Cardiac fibroblast (primary cell): ENCODE measurements at places on chromosomes 4 and X.

DNA sequence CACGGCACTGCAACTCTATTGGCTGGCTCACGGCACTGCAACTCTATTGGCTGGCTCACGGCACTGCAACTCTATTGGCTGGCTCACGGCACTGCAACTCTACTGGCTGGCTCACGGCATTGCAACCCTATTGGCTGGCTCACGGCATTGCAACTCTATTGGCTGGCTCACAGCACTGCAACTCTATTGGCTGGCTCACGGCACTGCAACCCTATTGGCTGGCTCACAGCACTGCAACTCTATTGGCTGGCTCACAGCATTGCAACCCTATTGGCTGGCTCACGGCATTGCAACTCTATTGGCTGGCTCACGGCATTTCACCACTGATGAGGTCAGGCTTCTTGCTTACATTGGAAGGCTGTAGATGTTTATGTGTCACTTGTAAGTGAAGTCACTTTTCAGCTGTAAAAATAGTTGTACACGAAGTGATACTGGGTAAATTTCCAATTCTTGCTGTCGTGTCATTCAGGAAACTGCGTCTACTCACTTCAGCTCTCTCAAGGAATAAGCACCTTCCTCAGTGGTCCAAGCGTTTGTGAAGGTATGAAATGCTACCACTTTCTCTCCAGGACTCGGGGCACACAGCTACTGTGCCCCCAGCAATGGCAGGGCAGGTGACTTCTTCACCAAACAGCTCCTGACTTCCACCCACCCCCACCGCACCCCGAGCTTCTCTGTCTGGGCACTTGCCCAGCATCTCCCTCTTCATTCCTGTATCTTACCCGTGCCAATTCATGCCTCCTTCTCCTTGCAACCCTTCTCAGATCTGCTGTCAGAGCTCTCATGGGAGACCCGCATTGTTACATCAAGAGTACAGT lies 141.3 kb downstream of the AFAP1 start:
- peak; percentile 73 for DNase-seq

- no peak for DNase-seq
Measured at GRCh38 chrX:155108427-155108826, 37.1 kb downstream of the BRCC3 start.

DNA sequence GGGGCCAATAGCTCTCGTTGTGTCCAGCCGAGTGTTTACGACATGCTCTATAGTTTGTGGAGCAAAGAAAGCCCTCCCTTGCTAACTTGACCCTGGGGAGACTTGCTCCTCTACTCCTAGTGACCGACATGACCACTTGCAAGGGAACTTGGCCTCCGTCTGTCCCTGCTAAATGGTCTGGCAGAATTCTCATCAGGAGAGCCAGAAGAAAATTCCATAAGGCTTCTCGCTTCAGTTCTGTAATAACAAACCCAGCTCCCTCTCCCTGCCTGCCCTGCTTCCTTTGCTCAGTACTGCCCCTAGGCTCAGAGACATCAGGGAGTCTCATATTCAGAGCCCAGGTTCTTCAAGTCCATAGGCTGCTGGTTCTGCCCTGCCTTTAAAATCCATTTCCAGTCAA lies 13.0 kb downstream of the DOCK11 start:
- no peak for DNase-seq

DNA sequence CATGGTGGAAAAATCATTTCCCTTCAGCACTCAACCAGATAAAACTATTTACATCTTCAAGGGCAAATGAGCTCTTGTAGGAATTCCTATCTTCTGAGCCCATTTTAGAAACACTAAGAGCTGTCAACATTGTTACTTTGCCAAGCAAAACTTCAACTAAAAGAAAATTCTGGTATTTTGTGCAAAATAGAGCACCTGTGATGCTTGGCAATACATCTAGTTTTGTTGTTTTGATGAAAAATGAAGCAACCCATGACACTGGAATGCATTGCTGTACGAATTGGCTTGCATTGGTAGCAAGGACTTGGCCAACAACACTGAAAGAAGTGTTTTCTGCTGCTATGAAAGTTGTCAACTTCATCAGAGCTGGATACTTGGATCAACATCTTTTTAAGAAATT lies 194.4 kb downstream of the COX18 start:
- DNase-seq = no peak

GRCh38 chr4:6270636-6271121 lies 1.0 kb downstream of the WFS1 start:
- DNase-seq = peak; percentile 37

DNA sequence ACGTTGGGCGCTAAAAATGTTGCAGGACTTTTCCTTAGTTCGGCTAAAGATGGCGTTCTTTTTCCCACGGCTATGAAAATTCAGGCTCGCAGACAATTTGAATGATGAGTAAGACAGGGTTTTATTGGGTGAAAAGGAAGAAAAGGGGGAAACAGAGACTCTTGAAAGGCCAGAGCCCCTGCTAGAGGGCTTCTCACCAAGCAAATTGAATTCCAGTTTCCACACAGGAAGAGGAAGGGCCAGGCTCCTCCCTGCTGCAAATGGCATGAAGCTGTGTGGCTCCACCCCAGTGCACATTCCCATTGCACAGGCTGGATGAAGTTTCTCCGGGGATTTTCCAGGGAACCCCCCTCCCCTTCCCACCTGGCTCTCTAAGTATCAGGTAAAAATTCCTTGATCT lies 210.9 kb downstream of the KLHL4 start:
- no peak for DNase-seq

GRCh38 chr4:56164907-56165306 lies 216.2 kb downstream of the CEP135 start:
- DNase-seq = no peak

- DNase-seq = no peak
Measured at GRCh38 chr4:145881576-145881975, 57.0 kb downstream of the ZNF827 start.

- DNase-seq = no peak
Measured at GRCh38 chr4:159220353-159220752, 117.5 kb downstream of the RAPGEF2 start.

DNA sequence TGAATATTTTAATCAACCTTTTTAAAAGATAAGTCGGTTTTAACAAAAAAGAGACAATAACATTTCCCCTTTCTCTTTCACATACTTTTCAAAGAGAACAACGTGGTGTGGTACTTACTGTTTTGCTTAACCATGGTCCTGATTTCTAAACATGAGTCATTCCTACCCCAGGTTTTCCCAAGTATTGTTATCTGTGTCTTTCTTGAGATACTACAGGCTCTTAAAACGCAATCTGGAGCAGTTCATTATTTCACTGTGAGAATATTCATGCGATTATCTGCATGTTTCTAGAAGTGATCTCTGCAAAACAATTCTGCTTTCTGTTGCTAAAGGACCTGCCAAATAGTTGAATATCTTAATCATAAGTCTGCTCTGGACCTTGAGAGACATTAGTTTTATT lies 127.3 kb downstream of the TENM3 start:
- DNase-seq = peak; percentile 53

DNA sequence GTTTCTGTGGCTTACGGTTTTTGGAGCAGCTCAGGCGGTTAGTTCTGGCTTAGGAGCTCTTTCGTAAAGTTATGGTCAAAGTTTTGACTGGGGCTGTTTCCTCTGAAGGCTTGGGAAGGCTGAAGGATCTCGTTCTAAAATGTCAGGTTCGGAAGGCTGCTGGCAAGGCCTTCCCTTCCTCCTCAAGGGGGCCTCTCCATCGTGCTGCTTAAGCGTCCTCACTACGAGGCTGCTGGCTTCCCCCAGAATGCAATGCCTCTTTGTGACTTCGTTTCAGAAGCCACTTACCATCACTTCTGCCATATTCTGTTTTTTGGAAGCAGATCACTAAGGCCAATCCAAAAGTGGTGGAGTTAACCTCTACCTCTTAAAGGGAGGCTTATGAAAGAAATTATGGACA lies 1196.4 kb upstream of the TENM3 start:
- no peak for DNase-seq

GRCh38 chrX:23788946-23789345 lies 6.0 kb downstream of the SAT1 start:
- DNase-seq = no peak

- DNase-seq = no peak
Measured at GRCh38 chrX:12526306-12526705, 264.9 kb upstream of the PRPS2 start.

DNA sequence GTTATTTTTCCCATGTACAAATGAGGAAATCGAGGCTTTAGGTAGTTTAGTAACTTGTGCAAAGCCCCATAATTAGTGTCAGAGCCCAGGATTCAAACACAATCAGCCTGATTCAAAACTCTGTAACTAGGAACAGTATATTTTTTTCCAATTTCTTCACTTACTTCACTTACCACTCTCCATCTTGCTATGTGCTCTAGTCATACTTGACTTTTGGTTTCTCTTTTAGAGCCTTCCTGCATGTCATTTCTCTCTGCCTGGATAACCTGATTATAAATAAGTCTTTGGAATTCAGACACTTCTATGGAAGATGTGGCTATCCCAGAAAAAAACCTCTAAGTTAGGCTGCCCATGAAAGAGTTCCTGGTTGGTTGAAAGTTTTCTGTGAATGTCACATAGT lies 22.2 kb downstream of the SATL1 start:
- no peak for DNase-seq

GRCh38 chr4:113049421-113050370 lies at the start of gene ANK2:
ANK2 (plus strand) TSS chr4:113049653; CDS start chr4:113049729, 76 bp downstream.
- peak; percentile 5 for DNase-seq

- no peak for DNase-seq
Measured at GRCh38 chrX:48936429-48937053, 17.7 kb upstream of the PIM2 start.

DNA sequence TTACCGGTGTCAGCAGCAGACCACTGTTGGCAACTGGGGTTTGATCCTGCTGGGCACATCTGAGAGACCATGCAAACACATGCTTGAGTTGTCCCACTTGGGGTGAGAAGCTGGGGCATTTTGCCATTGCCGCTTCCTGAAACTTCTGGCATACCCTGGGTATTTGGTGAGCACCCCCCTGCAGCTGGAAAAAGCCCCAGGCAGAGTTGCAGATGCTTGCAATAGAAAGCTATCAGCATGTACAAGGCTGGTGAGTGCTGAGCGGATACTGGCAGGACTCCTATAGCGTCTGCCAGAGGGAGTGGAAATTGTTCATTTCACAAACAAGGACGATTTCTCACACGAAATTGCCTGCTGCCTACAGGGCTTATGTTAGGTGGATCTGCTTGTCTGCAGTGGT lies 32.3 kb downstream of the SUPT20HL1 start:
- no peak for DNase-seq

- DNase-seq = no peak
Measured at GRCh38 chr4:47876310-47876709, 38.1 kb downstream of the NFXL1 start.

GRCh38 chr4:159071178-159071968 lies 31.5 kb upstream of the RAPGEF2 start:
- DNase-seq = peak; percentile 77

DNA sequence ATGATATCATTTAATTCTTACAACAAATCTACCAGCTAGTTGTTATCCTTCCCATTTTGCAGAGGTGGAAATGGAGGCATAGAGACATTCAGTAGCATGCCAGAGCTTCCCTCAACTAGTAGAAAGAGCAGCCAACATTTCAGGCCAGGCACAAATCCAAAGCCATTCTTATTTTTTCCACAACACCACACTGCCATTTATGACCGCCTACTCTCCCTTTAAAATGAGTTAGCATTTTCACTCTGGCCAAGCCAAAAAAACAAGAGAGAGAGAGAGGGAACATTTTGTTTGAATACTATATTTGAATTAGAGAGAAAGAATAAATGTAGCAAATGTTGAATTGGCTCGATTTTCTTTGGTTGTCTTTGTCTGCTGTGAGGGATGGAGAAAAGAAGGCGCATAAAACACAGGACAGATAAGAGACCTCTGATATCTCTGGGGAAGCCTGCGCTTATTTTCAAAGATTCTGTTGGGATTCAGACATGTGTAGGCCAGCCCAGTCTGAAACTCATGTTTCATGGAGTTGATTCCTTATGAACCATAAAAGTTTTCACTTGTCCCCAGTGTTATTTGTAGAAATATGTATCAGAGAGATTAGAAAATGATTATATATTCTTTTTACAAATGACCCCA lies 265.7 kb downstream of the RAB28 start:
- DNase-seq = peak; percentile 12

DNA sequence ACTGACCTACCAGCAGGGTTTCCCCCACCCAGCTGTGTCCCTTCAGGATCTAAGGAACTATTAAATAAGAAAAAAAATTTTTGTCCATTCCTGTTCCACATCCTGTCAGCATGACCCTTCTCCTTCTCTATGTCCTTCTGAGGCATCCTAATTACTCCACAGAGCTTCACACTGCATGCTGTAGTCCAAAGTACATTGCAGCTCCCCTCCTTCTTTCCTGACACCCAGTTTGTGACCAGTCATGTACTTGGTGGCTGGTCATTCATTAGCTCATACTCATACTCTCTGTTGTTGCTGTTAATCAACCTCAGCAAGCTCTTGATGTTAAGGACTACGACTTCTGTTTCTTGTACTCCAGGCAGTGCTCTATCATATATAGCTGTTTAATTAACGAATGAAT lies 2.4 kb upstream of the EGF start:
- DNase-seq = no peak

DNA sequence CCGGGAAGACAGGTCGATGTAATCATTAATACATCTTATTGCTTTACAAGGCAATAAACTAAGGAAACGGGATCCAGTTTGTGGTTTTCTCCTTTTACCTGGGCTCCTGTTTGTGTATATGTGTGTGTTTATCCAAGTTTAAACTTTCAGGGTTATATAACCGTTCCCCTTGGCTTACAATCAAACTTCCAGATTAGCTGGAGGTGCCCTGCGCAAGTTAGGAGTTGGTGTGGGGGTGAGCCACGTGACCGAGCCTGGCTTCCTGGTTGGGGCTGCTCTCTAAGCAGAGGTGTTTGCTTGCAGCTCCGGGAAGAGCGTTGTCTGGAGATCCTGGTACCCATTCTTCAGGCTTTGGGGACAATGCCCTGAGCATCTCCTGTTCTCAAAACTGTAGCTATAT lies 129.2 kb downstream of the FHDC1 start:
- DNase-seq = no peak

DNA sequence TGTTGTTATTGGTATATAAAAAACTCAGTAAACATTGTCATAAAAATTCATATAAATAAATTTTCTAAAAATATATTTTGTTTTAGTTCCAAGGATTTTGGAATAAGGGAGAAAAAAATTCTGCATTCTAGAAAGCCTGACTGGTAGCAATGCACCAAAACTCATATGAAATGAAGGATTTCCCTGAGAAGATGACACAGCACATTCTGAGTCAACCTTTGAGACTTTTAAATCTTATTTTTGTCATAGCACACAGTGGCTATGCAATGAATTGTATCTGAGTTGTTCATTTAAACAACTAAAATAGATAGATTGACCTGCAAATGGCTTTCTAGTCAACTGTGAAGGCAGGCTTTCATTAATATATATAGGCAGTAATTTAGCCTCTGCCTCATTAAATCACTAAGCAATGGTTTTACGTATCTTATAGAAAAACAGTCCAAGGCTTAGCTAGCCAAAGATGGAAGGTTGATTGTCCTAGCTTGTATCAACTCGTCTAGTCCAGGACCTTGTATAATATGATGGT lies 239.1 kb upstream of the NEIL3 start:
- peak; percentile 43 for DNase-seq
